Stimulated activated CD8-positive, alpha-beta memory T cell treated with anti-CD3 and anti-CD28 coated beads, Interleukin-2, amount 100 ng/mL, for 48 hours (primary cell): ENCODE measurements at places on chromosomes 12 and 14.

GRCh38 chr12:39620659-39621658 is 1.4 kb upstream of the ABCD2 start:
- peak; percentile 42 for DNase-seq

- DNase-seq = no peak
These were observed 77.0 kb downstream of the PELI2 start for GRCh38 chr14:56195223-56195622.

DNA sequence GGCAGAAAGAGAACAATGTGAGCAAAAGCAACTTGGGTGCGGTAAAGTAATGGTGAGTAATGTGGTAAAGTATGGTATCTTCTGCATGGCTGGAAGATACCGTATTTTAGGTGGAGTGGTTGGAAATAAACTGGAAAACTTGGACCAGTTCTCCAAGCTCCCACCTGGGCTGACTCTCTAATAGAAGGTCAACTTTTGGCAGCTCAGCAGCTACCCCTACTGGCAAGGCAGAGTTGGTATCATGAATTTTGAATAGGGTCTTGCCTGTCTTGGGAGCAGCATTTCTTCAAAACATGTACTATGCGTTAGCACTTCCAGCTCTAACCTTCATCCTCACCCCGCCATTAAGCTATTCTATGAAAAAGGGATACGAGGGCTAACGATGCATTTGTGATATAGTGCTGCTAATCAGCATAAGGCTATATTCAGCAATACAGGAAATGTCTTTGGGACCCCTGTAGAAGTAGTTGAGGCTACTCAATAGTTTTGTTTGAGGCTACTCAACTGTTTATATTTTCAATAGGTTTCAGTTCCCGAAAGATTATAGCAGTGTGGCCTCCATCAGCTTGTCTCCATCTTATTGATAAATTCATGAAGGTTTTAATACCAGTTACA is 276.3 kb upstream of the FAR2 start:
- DNase-seq = peak; percentile 1

GRCh38 chr12:115811045-115811444 is 466.4 kb downstream of the MED13L start:
- DNase-seq = no peak

GRCh38 chr12:96212456-96213375 is 18.5 kb downstream of the ELK3 start:
- no peak for DNase-seq

DNA sequence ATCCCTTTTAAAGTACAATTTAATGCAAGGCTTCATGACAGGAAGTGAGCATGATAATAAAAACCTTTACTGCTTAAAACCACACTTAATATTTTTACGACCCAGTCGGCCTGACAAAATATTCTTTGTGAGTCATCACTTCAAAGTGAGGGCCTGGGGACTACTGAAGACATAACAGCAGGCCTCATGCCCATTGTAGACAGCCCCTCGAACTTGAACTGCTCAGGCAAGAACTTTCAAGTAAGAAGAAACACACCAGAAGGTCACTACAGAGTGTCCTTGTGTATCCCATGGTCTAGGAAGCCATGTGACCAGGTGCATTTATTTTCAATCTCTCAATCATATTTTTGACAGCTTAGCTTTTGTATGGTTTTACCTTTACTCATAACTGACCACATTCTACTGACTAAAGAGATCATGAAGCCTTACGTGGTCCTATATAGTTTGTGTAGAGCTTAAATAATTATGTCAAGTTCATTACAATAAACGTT is 61.4 kb upstream of the MANSC4 start:
- no peak for DNase-seq

- DNase-seq = no peak
These were observed 61.8 kb downstream of the PIK3C2G start for GRCh38 chr12:18323159-18323558.

DNA sequence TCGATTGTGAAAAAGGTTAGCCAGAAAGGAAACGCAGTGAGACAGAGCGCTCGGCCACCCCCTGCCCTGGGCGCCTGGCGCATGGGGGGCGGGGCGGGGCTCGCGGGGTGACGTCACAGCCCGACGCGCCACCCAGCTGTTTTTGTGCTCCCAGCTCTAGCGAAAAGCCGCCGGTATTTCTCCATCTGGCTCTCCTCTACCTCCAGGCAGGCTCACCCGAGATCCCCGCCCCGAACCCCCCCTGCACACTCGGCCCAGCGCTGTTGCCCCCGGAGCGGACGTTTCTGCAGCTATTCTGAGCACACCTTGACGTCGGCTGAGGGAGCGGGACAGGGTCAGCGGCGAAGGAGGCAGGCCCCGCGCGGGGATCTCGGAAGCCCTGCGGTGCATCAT is at the start of gene GABARAPL1:
GABARAPL1 (plus strand) TSS at position 139 of the 393 bp plus-strand sequence; CDS start at position 392, 253 bp downstream.
- DNase-seq = peak; percentile 62

- no peak for DNase-seq
These were observed 22.0 kb downstream of the SLC25A21 start for GRCh38 chr14:37150414-37150813.

DNA sequence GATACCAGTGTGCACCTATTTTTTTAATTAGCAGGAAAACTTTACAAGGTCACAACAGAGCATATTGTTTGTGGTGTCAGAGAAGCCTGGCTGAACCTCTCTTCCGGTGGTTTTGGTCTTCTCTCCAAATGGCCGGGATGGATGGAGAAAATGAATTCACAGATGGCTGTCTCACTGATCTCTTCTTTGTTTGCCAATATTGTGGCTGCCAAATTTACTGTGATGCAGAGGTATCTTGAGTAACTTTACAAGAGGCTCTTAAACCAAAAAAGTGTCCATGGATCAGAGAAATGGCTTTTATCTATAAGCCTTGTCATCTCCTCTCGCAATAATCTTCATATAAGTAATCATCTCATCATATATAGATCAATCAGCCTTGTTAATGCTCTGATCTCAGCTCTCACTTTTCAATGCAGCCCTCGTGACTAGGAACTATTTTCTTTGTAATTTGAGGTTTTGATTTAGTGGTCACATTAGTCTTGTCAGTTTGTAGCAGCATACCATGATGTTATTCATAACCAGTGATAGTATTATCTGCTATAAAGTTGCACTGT is 308.1 kb downstream of the EGLN3 start:
- DNase-seq = no peak

DNA sequence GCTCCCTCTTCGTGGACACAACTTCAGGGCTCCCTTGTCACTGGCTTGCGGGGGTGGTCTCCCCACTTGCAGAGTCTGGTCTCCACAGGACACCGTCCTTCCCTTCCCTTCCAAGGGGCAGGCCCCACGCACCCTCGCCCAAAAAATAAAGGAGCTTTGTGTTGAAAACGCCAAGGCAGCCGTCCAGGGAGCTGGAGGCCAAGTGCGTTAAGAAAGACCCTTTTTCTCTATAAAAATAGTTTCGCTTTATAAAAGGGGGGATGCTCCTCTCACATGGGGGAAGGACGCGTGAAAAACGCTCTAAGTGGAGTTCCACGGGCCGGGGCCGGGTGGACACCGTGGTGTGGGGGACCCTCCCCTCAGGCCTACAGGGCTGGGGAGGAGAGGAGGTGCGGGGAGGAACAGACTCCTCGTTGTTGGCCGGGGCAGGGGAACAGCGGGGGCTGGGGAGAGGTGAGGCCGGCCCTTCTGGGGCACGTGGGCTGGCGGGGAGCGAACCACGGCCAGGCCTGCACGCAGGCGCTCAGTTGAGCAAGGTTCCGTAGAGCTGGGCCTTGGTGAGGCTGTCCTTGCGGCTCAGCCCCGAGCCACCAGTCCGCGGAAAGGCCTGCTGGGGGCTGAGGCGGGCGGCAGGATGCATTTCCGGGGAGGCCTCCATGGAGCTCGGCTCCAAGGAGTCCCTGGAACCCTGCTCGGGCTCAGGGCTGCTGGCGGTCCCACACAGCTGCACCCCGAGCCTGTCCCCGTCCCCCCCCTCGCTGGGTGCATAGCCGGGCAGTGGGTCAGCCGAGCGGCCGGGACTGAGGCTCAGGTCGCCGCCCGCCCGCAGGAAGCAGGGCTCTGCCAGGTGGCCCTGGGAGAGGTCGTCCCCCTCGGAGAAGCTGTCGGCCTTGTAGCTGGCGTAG is 49.5 kb downstream of the BEGAIN start:
- DNase-seq = no peak

GRCh38 chr12:94534774-94535509 is 75.3 kb upstream of the CEP83 start:
- no peak for DNase-seq

DNA sequence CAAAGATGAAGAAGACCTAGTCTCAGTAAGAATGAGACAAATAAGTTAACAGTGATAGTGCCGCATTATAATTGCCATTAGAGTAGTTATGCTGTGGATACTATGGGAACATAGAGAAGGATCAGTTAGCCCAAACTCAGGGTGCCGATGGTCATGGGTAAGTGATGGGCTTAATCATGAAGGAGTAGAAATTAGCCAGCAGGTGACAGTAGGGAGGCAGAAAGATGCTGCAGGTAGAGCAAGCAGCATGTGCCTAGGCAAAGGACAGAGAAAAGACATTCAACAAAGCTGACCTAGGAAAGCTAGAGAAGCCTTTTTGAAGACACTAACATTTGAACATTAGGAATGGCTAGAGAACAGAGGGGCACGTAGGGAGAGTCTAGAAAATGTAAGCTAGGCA is 30.6 kb upstream of the PTPRQ start:
- DNase-seq = no peak

GRCh38 chr12:40198601-40199000 is 26.2 kb upstream of the LRRK2 start:
- DNase-seq = no peak

DNA sequence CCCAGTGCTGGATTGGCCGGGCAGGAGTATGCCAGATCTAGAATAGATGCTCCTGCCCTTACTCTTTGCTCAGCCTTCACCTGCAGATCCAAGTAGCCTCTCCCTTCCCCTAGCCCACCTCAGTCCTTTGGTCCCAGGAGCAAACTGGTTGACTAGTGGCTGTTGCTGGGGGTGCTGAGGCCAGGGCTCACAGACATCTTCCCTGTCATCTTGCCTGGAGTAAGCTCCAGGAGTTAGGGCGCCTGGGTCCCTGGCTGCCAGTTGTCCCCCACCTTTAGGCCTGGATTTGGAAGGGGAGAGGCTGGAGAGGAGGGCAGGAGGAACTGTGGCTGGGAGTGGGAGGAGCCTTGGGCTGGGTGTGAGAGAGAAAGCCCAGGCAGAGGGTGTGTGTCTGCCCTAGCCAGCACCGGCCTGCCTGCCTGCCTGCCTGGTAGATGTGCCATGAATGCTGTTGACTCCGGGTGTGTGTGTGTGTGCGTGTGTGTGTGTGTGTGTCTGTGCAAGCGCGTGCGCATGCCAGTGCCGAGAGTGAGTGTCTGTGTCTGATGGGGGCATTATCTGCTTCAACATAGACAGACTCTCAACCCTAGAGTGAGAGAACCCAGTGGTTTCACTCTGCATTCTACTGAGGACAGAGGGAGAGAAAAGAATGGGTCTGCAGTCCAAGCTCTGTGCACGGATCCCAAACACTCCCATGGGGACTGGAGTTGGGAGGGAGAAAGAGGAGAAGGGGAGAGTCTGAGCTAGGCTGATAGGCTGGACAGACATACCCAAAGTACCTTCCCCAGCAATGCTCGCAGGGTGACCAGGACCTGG is 845 bp upstream of the RARG start:
- no peak for DNase-seq

GRCh38 chr14:99424306-99424877 is 56.3 kb downstream of the SETD3 start:
- no peak for DNase-seq

GRCh38 chr12:3464561-3464960 is 26.4 kb upstream of the PRMT8 start:
- no peak for DNase-seq

DNA sequence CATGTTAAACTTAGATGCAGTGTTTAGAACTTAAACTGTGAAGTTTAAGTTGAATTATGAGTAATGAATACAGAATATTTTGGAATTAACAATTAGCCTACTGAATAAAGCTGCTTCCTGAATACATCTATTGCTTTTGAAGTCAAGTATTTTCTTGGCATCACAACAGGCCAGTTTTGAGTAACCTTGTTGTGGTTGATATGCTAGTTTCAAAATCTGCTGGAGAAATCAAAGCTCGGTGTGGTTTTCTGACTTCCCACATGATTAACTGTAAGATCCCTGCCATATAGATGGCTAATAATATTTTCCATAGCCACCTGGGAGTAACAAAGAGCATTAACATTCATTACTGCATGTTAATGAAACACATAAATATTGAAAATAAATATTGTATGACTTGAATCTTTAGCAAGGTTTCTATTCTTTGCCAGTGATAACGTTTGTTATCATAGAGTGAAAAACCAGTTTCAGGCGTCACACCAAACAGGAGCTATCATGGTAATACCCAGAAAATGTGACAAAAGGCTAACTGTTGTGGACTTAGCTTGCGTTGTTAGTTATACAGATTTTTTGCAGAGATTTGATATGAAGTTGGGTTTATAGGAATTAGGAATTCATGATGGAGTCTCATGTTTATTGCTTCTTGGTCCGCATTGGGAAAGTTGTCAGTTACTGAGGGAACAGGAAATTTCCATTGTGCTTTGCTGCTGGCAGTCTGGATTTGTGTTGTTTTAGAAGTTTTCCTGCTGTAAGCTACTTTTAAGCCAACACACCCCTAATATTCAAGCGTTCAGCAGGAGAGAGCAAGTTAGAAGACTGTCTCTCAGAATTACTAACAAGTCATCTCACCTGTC is 32.1 kb downstream of the PPFIBP1 start:
- no peak for DNase-seq

GRCh38 chr12:118302053-118302452 is 70.7 kb downstream of the TAOK3 start:
- DNase-seq = no peak

GRCh38 chr12:6201826-6202225 is 1.6 kb downstream of the CD9 start:
- no peak for DNase-seq

- no peak for DNase-seq
These were observed 11.8 kb upstream of the KRT7 start for GRCh38 chr12:52221070-52221781.

DNA sequence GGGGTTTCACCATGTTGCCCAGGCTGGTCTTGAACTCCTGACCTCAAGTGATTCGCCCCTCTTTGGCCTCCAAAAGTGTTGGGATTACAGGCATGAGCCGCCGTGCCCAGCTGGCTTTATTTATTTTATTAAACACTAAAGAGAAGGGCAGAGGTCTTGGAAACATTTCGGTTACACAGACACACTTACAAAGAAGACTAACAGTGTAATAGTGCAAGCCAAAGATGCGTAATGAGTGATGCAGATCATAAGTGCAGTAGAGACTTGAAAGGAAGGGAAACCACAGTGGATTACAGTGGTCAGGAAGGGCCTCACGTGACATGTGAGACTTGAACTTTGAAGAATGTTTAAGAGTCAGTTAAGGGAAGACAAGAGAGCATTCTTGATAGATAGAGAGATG is 33.9 kb upstream of the CDK17 start:
- DNase-seq = peak; percentile 36
